ENCODE measurements at places on chromosomes 3 and 15. TPM values are rescaled to one million over a fixed set of nuclear protein-coding genes. Genes with fewer than 3 reads are reported as not detected.

LCTL gene
- polyA plus RNA-seq: 0.56 TPM

DNA sequence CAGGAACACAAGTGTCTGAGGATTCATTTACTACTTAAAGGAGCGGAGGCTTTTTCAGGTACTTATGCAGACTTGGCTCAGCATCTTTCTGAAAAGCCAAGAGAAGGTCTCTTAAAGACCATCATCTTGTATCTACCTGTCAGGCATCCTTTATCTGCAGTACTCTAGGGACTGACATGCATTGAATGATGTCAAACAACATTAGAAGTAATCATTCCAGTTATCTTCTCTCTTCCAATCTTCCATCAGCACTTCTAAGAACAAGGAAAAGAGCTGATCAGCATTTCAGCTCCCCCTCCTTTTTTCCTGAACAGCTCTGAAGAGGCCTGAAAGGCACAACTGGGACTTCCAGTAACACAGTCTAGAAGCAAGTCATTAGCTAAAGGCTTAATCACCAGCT, 214.8 kb downstream of the KCNH8 start:
- no peaks in the 10 kb centered on the region for H3K36me3 ChIP-seq
- H3K27ac ChIP-seq: no peak overlapping the region
- H3K4me3 ChIP-seq: no peak overlapping the region
- no peaks in the 10 kb centered on the region for H3K27me3 ChIP-seq
- DNase-seq: no peak

ARHGAP11A gene
- polyA plus RNA-seq: 65.7 TPM

C3orf20 gene
- polyA plus RNA-seq: 0.10 TPM

DNA sequence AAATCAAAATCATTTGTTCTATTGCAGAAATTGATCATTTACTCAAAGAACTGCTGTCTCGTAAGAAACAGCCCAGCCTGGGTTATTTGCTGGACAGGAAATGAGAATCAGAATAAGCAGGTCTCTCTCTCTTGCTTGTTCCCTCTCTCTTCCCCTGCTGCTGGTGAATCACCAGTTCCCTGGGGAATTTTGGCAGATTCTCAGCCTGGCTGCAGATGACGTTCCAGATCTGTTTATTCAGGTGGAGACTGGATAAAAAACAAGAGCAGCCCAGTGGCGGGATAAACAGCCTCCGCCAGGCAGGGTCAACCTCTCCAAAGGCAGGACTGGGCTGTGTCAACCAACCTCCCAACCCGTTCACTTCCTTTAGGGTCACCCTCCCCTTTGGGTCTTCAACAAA, 72.1 kb downstream of the LRIG1 start:
- no peak overlapping the region for H3K27ac ChIP-seq
- no peak overlapping the region for H3K4me3 ChIP-seq
- no peak for DNase-seq

DNA sequence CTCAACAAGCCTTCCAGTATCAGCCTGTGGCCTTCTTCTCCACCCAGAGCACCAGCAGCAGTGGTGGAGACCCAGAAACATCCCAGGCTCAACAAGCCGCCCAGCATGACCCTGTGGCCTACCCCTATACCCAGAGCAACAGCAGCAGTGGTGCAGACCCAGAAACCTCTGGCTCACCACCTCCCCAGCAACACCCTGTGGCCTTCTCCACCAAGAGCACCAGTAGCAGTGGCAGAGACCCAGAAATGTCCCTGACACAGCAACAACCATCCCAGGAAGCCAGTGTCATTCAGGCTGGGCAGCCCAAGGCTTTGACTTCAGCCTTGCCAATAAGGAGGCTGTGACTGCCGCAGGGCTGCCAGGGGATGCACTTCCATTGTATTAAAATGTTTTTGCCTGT, 16.3 kb upstream of the EMC3 start:
- no peak overlapping the region for H3K4me3 ChIP-seq
- DNase-seq: no peak
- no peak overlapping the region for H3K27ac ChIP-seq
- H3K4me1 ChIP-seq: no peaks in the 10 kb centered on the region

- no peak for DNase-seq
- H3K36me3 ChIP-seq: no peaks in the 10 kb centered on the region
- H3K4me3 ChIP-seq: no peak overlapping the region
- no peak overlapping the region for H3K27ac ChIP-seq
- no peaks in the 10 kb centered on the region for H3K4me1 ChIP-seq
These were observed 1036.6 kb downstream of the NTRK3 start for GRCh38 chr15:87219650-87220615.

- no peaks in the 10 kb centered on the region for H3K4me1 ChIP-seq
- DNase-seq: no peak
- H3K27me3 ChIP-seq: no peaks in the 10 kb centered on the region
- no peaks in the 10 kb centered on the region for H3K36me3 ChIP-seq
These were observed 222.4 kb upstream of the LRIG1 start for GRCh38 chr3:66723231-66723630.

CILP gene
- polyA plus RNA-seq: 1.6 TPM

DNA sequence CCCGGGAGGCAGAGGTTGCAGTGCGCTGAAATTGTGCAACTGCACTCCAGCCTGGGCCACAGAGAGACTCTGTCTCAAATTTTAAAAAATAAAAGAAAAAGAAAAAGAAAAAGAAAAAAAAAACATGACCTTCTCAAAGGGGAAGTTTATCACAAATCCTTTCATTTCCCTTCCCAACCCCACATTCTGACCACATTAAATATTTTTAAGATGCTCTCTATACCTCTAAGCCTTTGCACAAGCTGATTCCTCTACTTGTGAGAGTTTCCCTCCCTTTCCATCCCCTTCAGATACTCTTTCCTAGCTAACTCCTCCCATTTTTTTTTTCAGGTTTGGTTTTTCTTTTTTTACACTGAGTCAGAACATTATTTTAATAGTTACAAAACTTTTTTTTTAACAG, 4.0 kb downstream of the HIGD1A start:
- H3K27me3 ChIP-seq: no peaks in the 10 kb centered on the region
- H3K27ac ChIP-seq: no peak overlapping the region
- no peak overlapping the region for H3K4me3 ChIP-seq
- no peaks in the 10 kb centered on the region for H3K36me3 ChIP-seq
- peaks cover 44% of the 10 kb centered on the region for H3K4me1 ChIP-seq

GRCh38 chr15:60493166-60493565, 14.2 kb upstream of the ICE2 start:
- H3K27ac ChIP-seq: no peak overlapping the region
- no peaks in the 10 kb centered on the region for H3K4me1 ChIP-seq
- no peak overlapping the region for H3K4me3 ChIP-seq
- DNase-seq: no peak
- H3K27me3 ChIP-seq: no peaks in the 10 kb centered on the region
- no peaks in the 10 kb centered on the region for H3K36me3 ChIP-seq

- no peak overlapping the region for H3K27ac ChIP-seq
- H3K36me3 ChIP-seq: no peaks in the 10 kb centered on the region
These were observed 17.9 kb downstream of the STT3B start for GRCh38 chr3:31550452-31551251.

DNA sequence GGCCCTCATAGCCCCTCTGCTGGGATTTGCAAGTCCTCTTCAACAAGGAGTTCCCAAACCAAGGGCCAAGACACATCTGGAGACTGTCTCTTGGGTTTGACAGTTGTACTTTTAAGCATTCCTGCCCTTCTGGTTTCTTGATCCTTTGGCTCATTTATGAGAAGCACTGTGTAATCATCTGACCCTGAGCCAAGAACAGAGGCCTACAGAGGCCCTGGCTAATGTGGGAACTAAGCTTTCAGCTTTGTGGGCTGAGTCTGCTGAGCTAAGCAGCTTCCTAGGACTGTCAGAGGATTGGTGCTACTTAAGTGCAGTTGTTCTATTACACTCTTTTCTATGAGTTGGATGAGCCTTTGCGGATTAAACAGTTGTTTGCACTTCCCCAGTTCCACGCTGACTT, 178.3 kb downstream of the KBTBD8 start:
- H3K27me3 ChIP-seq: no peaks in the 10 kb centered on the region
- H3K4me1 ChIP-seq: no peaks in the 10 kb centered on the region
- no peaks in the 10 kb centered on the region for H3K36me3 ChIP-seq
- no peak for DNase-seq

- H3K4me1 ChIP-seq: peaks cover 32% of the 10 kb centered on the region
- no peak overlapping the region for H3K27ac ChIP-seq
- H3K36me3 ChIP-seq: no peaks in the 10 kb centered on the region
- H3K27me3 ChIP-seq: no peaks in the 10 kb centered on the region
- H3K4me3 ChIP-seq: no peak overlapping the region
These were observed 22.3 kb downstream of the OSBPL10 start for GRCh38 chr3:31958701-31959152.

DNA sequence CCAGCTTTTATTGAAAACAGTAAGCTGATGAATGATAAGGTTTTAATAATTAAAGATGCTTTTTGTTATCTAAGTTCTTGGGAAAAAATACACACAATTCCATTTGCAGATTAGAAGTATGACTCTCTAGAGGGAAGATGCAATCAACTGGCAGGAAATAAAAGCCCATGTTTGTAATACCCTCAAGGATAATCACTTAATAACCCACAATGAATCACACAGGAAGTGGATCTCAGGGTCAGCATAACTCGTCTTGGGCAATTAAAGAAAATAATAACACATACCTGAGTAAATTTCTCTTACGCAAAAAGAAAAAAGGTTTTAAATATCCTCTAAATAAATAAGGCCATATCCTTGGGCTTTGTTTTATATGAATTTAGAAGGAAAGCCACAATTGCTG, 9.4 kb upstream of the EID1 start:
- no peaks in the 10 kb centered on the region for H3K36me3 ChIP-seq
- H3K27me3 ChIP-seq: peaks cover 9% of the 10 kb centered on the region
- no peak overlapping the region for H3K4me3 ChIP-seq
- DNase-seq: no peak
- H3K4me1 ChIP-seq: no peaks in the 10 kb centered on the region

SERINC4 gene
- polyA plus RNA-seq: not detected

DNA sequence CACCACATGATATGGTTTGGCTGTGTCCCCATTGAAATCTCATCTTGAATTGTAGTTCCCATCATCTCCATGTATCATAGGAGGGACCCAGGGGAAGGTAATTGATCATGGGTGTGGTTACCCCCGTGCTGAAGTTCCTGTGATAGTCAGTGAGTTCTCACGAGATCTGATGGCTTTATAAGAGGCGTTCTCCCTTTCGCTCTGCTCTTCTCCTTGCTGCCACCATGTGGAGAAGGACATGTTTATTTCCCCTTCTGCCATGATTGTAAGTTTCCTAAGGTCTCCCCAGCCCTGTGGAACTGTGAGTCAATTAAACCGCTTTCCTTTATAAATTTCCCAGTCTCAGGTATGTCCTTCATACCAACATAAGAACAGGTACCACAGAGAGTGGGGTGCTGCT, 21.9 kb downstream of the OSTN start:
- H3K27me3 ChIP-seq: no peaks in the 10 kb centered on the region
- DNase-seq: no peak
- no peaks in the 10 kb centered on the region for H3K4me1 ChIP-seq
- no peak overlapping the region for H3K4me3 ChIP-seq
- H3K27ac ChIP-seq: no peak overlapping the region

DNA sequence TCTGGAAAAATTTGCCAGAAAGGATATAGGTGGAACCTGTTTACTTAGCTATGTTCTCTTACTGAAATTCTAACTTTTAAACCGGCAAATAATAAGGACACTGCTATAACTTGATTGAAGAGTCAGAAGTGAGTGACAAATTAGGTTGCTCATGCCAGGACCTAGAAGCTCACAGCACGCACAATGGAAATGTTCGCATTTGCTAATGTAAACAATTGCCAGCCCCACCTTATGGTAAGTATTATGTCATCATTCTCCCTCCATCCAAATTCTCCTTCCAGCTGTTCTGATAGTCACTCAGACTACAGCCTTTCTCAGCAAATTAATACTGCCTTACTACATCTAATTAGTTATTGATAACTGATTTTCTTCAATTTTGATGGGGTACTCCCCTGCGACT, 4.8 kb upstream of the STXBP5L start:
- H3K4me3 ChIP-seq: no peak overlapping the region
- H3K36me3 ChIP-seq: no peaks in the 10 kb centered on the region
- H3K27ac ChIP-seq: no peak overlapping the region
- no peak for DNase-seq
- no peaks in the 10 kb centered on the region for H3K4me1 ChIP-seq

SLC28A2 gene
- 0.37 TPM for polyA plus RNA-seq

DNA sequence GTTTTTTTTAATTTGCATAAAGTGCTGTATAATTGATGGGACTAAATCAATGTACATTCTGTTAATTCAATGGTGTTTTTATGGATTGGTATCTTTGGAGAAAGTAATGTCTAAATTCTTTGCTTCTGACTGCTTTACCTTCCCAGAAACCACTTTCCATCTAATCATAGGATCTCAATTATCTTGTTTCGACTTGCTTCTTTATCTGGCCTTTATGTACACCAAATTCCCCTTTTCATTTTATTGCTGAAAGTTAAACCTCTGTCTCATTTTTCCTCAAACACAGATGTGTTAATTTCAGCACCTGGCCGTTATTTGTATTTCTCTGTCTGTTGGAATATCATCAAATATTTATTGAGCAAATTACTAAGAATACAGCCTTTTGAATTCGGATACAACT, 287.3 kb upstream of the GBE1 start:
- H3K4me3 ChIP-seq: no peak overlapping the region
- no peak overlapping the region for H3K27ac ChIP-seq
- H3K27me3 ChIP-seq: no peaks in the 10 kb centered on the region
- H3K4me1 ChIP-seq: no peaks in the 10 kb centered on the region
- no peaks in the 10 kb centered on the region for H3K36me3 ChIP-seq

TARS3 gene
- polyA plus RNA-seq: 26.6 TPM

VILL gene
- 25.0 TPM for polyA plus RNA-seq

DNA sequence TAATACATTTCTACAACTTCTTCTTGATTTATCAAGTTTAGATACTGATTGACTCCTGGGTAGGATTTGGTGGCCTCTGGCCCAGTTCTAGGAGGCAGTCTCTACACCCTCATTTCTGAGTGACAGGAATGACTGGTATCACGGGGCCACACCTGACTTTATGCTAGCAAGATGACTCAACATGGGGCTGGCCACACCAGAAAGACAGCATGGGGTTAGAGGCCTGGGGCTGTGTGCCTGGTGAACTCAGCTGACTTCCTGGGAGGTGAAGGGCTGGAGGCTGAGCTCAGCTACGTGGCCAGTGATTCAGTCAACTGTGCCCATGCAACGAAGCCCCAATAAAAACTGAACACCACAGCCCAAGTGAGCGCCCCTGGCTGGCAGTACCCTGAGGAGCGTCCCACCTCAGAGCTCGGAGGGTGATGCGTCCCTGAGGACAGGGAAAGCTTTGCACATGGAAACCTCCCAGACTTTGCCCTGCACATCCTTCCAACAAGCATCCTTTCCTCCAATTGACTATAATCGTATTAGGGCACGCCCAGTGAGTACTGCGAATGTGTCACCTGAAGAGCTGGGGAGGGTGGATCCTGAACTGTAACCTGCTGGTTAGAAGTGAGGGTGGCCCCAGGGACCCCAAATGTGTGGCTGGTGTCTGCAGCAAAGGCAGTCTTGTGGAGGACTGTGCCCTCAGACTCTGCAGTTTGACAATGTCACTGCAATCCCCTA, 57.2 kb downstream of the NIPA2 start:
- H3K4me3 ChIP-seq: no peak overlapping the region
- H3K27ac ChIP-seq: no peak overlapping the region
- no peaks in the 10 kb centered on the region for H3K27me3 ChIP-seq
- peak; percentile 30 for DNase-seq

C3orf85 gene
- polyA plus RNA-seq: not detected
